Stimulated activated CD4-positive, alpha-beta T cell treated with anti-CD3 and anti-CD28 coated beads, Interleukin-12 subunit alpha, Interleukin-12 subunit beta, amount 100 ng/mL, for 24 hours (primary cell): ENCODE measurements at places on chromosomes 12 and 14.

DNA sequence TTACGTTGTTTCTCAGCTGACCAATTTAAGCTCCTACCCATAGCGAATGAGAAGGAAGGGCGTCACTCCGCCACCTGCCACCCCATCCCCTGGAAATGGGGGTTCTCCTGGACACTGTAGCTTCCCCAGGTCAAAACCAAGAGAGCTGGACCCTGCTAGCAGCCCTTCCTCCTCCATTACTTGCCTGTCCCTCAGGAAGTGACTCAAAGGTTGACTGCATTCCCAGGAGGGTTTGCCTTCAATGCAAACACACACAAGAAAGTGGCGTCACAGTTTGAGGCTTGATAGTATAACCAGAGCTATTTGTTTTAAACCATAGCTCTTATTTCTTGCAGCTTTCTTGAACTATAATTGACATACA is 79.1 kb downstream of the KCNK13 start:
- no peak for DNase-seq

GRCh38 chr12:79765157-79765556 is 74.4 kb upstream of the PAWR start:
- no peak for DNase-seq

DNA sequence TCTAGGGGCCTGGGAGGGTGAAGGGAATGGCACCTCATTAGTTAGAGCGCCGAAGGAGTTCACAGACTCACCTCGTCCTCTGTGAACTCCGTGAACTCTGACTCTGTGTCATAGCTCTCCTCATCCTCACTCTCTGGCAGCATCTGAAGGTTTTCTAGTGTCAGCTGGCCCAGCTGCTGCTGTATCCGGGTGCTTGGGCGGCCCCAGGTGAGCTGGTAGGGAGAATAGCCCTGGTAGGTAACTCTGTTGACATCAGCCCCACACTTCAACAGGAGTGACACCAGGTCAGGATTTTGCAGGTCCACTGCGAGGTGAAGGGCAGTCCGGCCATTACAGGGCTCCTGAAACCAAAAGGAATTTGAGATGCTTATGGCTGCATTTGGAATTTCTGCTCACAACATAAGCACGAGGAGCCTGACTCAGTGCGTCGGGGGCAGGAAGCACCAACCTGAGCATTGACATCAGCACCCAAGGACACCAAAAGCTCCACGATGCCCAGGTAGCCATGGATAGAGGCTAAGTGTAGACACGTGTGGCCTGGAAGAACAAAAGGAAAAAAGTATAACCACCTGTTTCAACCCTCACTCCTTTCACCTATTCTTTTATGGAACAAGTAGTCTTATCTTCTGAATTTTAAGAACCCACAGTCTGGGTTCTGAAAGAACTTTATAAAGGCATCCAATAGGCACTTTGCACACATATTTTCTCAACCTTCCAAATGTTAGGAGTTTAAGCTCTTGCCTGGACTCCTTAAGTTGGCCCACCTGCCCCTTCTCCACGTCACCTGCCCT is 2.0 kb downstream of the NFKBIA start:
- peak; percentile 25 for DNase-seq

GRCh38 chr14:68222726-68223125 is 403.1 kb downstream of the RAD51B start:
- no peak for DNase-seq

- no peak for DNase-seq
Measured at GRCh38 chr12:52672321-52672933, 7.8 kb downstream of the KRT1 start.

- no peak for DNase-seq
Measured at GRCh38 chr14:56992332-56992820, 182.1 kb upstream of the OTX2 start.

DNA sequence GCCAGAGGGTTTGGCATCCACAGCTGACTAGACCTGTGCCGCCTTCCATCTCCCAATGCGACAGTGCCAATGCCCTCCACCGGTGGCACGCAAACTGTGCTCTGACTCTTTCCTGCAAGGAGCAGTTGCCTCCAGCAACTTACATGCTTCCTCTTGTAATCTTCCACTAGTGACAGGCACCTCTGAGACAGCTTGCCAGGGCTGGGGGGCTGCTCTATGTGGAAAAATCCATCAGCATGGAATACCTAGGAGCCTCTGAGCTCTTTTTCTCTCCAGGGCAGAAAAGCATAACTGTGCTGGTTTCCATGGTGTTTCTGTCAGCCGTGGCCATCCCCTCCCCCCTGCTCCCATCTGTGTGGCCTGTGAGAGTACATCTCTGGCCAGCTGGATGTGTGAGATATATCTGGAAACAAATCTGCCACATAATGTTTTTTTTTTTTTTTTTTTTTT is 110.6 kb downstream of the MYRFL start:
- DNase-seq: no peak

DNA sequence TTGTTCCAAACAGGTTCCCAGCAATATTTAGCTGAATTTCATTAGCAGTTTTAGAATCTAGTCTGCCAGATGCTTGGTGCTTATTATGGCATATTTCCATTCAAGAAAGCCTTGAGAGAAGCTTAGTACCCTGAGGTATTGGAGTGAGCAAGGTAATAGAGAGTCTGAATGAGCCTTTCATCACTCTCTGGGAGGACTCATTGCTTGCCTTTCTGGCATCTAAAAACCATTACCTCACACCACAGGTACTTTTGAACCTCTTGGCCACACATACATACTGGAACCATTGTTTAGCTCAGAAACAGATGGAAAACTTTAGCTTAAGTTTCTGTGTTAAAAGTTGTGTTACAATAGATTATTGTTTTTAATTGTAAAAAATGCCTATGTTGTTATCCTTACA is 27.4 kb upstream of the KCNH3 start:
- no peak for DNase-seq
